ENCODE measurements at places on chromosomes 6 and 20.

DNA sequence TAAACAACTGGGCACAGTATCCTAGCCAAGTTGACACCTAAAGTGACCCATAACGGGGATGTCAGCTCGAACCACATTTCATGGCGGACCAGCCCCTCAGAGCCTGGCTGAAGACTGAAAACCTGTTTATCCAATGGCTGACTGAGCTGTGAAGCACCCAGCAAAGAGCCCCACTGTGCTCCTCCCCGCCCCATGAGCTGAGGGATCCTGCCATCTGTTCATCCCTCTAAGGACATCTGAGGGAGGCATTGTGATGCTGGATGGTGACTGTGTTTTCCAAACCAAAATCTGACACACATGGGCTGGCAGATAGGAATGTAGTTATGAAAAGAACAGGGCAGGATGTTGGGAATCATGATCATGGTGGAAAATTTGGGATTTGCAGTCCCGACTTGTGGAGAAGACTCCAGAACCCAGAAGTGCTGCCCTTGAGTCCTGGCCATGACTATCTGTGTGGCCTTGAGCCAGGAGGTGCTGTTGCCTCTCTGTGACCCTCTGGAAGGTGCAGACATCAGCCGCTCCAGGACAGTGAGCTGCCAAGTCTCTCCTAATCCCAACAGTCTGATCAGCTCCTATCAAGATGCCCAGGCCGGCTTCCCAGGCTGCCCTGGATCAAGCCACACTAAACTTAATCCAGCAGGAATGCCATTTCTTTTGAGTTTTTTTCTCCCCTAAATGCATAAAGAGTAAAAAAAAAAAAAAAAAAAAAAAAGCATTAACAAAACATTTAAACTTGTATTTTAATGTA, 5.7 kb downstream of the EDN3 start:
- no peak overlapping the region for H3K27ac ChIP-seq
- no peaks in the 10 kb centered on the region for H3K4me1 ChIP-seq
- no peaks in the 10 kb centered on the region for H3K36me3 ChIP-seq
- DNase-seq: no peak
- H3K4me3 ChIP-seq: no peak overlapping the region

- no peak overlapping the region for H3K4me3 ChIP-seq
- DNase-seq: no peak
- no peaks in the 10 kb centered on the region for H3K4me1 ChIP-seq
- peaks cover 17% of the 10 kb centered on the region for H3K36me3 ChIP-seq
Observed at GRCh38 chr6:42572523-42572922, 8.7 kb downstream of the UBR2 start.

- no peaks in the 10 kb centered on the region for H3K36me3 ChIP-seq
- DNase-seq: peak; percentile 42
- no peaks in the 10 kb centered on the region for H3K27me3 ChIP-seq
- no peak overlapping the region for H3K27ac ChIP-seq
- H3K4me3 ChIP-seq: no peak overlapping the region
- H3K4me1 ChIP-seq: no peaks in the 10 kb centered on the region
Observed at GRCh38 chr20:6081236-6081635, 27.4 kb upstream of the LRRN4 start.

DNA sequence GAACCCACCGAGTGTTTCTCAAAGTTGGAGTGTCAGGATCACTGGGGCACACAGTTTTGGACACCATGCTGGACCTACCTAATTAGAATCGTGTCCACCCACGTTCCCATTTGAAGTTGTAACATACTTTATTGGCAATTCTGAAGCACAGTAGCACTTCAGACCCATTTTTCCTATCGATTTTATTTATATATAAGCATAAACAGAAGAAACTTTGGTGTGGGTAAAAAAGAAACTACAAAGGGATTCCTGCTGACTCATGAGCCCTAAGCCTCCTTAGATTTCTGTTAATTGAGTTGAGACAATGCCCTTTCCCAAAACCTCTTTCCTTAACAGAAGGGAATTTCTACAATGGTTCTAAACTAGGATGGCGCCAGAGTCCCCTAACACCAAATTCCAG, 398.0 kb downstream of the CDKAL1 start:
- no peaks in the 10 kb centered on the region for H3K4me1 ChIP-seq
- DNase-seq: peak; percentile 6
- H3K4me3 ChIP-seq: no peak overlapping the region
- no peaks in the 10 kb centered on the region for H3K36me3 ChIP-seq
- H3K27ac ChIP-seq: no peak overlapping the region
- H3K27me3 ChIP-seq: no peaks in the 10 kb centered on the region

- H3K27me3 ChIP-seq: no peaks in the 10 kb centered on the region
- no peak overlapping the region for H3K4me3 ChIP-seq
- H3K36me3 ChIP-seq: no peaks in the 10 kb centered on the region
- no peaks in the 10 kb centered on the region for H3K4me1 ChIP-seq
Observed at GRCh38 chr6:138231381-138231886, 13.1 kb upstream of the PBOV1 start.

DNA sequence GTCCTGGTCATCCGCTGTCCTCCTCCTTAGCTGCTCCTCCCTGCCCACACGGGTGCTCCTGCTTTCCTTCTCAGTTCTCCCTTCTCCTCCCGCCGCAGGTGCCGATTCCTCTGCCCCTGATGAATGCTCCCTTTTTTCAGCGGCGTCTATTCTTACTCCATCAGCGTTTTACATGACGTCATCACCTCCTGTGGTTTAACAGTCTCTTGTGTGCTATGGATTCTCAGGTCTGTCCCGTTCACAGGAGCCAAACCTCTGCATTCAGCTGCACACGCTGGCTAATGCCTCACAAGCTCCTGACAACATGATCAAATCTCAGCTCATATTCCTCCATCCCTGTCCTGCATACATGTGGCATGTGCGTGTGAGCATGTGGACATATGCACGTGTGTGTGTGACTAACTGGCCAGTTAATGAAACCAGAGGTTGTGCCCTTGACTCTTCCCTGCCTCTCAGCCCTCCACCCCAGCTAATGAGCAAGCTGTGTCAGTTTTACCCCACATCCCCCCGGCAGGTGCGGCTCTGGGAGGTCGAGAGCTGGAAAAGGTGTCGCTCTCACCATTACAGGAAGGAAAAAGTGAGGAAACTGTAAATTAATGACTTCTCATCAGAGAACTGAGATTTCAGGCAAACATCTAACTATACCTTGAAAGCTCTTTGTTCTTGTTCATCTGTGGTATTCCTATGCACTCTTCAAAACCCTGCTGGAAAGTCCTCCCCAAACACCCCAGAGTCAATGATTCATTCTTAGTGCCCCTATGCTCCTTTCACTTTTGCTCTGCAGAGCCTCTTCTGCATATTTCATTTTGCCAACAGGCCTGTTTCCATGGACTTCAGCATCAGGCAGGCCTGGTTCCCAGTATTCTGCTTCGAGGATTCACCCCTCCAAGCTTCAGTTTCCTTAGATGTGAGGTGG, 163.1 kb downstream of the TTLL2 start:
- no peak overlapping the region for H3K4me3 ChIP-seq
- DNase-seq: no peak
- H3K27ac ChIP-seq: no peak overlapping the region
- H3K4me1 ChIP-seq: no peaks in the 10 kb centered on the region
- no peaks in the 10 kb centered on the region for H3K27me3 ChIP-seq
- no peaks in the 10 kb centered on the region for H3K36me3 ChIP-seq

GRCh38 chr6:27279513-27280063, 32.1 kb downstream of the PRSS16 start:
- H3K36me3 ChIP-seq: no peaks in the 10 kb centered on the region
- no peak overlapping the region for H3K27ac ChIP-seq
- peak overlapping the region; percentile 55 for H3K4me3 ChIP-seq
- H3K4me1 ChIP-seq: peaks cover 6% of the 10 kb centered on the region
- no peak for DNase-seq

GRCh38 chr6:111765763-111766162, 107.5 kb downstream of the FYN start:
- peaks cover 4% of the 10 kb centered on the region for H3K36me3 ChIP-seq
- H3K27me3 ChIP-seq: no peaks in the 10 kb centered on the region
- no peak overlapping the region for H3K4me3 ChIP-seq
- H3K4me1 ChIP-seq: peaks cover 38% of the 10 kb centered on the region

DNA sequence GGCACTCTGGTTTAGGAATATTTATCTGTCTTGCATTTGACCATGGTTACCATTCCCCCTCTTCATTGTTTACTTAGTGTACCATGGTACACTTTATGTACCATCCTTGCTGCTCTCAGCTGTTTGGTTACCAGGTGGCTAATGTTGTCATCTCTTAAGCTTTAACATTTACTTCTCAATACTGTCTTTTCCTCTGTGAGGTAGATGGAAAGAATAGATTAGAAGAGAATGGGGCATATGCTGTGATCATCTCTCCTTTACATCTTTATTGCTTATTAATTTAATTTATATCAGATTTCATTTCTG, 109.2 kb downstream of the NCOA3 start:
- H3K36me3 ChIP-seq: no peaks in the 10 kb centered on the region
- no peak overlapping the region for H3K4me3 ChIP-seq
- DNase-seq: no peak
- H3K27me3 ChIP-seq: no peaks in the 10 kb centered on the region
- peaks cover 12% of the 10 kb centered on the region for H3K4me1 ChIP-seq
- peak overlapping the region; percentile 74 for H3K27ac ChIP-seq

GRCh38 chr20:13149371-13150105, 71.5 kb upstream of the ISM1 start:
- no peak for DNase-seq
- no peak overlapping the region for H3K4me3 ChIP-seq
- no peaks in the 10 kb centered on the region for H3K36me3 ChIP-seq
- no peaks in the 10 kb centered on the region for H3K27me3 ChIP-seq

DNA sequence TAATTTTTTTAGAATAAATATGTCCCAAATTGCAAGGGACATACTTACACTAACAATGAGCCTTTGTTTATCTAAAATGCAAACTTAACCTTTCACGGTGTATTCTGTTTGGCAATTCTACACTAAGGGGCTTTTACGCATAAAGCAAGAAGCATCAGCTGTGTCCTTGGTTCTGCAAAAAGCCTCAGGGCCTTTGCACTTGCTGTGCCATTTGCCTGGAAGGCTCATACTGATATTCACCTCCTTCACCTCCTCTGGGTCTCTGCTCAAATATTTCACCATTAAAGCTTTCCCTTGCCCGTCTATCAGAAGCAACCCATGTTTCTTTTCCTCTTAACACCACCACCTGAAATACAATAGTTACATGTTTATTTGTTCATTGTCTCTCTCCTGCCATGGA, 8.9 kb upstream of the BMP7 start:
- H3K27ac ChIP-seq: no peak overlapping the region
- H3K27me3 ChIP-seq: peaks cover 44% of the 10 kb centered on the region
- H3K4me1 ChIP-seq: no peaks in the 10 kb centered on the region
- no peak for DNase-seq
- H3K36me3 ChIP-seq: no peaks in the 10 kb centered on the region

- no peaks in the 10 kb centered on the region for H3K36me3 ChIP-seq
- no peak overlapping the region for H3K27ac ChIP-seq
- DNase-seq: peak; percentile 7
- H3K4me3 ChIP-seq: no peak overlapping the region
- no peaks in the 10 kb centered on the region for H3K4me1 ChIP-seq
- no peaks in the 10 kb centered on the region for H3K27me3 ChIP-seq
Observed at GRCh38 chr6:127606131-127606562, 29.2 kb downstream of the C6orf58 start.
